DMS 273 treated with DMSO at 0.1 percent for 48 hours (cell line): ENCODE measurements at places on chromosomes 5 and 9.

DNA sequence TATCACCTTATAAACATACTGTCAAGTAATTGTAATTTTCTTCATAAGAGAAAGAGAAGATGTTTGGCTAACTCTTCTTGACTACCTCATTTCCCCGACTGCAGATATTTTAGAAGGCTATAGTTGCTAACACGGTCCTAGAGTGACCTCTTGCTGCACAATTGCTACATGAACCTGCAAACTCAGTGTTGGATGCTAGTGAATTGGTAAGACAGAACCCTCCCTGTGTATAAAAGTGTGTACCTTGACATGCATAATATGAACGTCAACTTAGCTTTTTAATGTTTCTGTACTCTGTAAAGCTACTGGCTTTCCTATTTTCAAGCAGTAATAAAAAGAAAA, 46.7 kb upstream of the CER1 start:
- DNase-seq: no peak

DNA sequence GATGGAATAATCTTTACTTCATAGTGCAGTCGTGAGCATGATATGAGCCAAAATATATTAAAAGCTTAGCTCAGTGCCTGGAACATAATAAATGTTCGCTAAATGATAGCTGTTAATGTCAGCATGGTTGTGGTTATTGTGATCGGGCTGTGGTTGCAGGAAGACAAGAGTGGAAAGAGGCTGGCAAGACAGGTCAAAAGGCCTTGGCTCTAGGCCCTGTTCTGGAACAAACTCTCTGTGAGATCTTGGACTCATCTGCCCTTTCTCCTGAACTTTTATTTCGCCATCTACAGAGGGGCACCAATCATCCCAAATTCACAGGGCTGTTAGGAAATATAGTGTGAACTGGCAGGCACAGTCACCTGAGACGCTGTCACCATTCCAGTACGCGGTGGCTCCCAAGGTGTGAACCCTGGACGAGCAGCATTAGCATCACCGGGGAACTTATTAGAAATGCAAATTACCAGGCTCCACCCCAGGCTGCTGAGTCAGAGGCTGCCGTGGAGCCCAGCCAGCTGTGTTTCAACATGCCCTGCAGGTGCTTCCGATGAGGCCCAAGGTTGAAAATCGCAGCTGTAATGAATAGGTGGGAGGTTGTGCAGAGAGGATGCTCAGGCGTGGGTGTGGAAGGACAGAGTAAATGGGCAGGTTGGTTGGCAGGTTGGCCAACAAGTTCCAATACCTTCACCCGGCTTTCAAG, 50.2 kb upstream of the SAP30L start:
- no peak for DNase-seq

- DNase-seq: no peak
Observed at GRCh38 chr9:112200711-112201110, 25.6 kb upstream of the SUSD1 start.

- no peak for DNase-seq
Observed at GRCh38 chr9:134301387-134302129, 24.7 kb upstream of the RXRA start.

DNA sequence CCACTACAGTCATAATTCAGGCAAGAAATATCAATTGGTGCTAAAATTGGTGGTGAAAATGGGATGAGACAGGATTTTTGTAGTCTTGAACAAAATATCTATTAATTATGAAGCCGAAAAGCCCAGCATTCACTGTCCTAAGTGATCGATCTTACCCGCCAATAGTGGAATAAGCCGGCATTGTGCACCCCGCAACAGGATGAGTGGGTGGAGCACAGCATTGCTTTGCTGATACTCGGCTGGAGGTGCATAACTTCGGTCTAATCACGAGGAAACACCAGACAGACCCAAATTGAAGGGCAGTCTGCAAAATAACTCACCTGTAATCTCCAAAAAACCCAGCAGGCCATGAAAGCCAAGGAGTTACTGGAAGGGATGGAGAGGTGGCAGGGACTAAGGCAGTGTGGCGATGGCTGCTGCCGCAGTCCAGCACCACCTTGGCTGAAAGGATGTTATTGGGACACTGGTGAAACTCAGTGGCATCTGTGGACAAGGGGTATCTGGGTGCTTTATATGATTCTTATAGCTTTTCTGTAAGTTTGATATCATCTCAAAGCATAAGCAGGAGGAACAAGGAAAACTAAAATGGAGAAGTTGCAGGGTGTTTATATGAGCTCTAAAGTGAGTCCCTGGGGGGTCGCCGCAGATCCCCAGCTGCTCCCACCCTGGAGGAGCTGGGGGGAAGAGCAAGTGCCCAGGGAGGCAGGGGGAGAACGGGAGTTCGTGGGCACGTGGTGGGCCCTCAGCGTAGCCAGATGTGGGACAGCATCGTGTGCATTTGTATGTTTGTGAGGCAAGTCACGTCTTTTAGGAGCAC, 45.2 kb downstream of the AHRR start:
- DNase-seq: no peak

GRCh38 chr9:121765021-121765950, 113.9 kb downstream of the DAB2IP start:
- no peak for DNase-seq

- DNase-seq: no peak
Observed at GRCh38 chr9:116549786-116550660, 137.1 kb upstream of the TRIM32 start.

DNA sequence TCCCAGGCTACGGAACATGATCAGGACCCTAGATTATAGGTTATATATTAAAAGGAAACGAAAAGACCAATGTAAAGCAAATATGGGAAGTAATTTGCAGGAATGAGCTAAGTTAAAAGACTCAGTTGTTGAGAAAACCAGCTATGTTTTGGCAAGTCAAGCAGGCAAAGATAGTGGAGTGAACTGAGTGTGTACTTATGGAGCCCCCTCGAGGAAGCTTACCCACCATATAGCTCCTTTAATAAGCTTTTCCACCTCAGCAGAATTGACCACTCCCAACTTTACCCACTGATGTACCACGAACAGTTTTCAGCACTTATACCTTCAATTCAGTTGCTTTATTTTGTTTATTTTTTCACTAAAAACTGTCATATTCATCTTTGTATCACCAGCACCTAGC, 57.3 kb upstream of the PJA2 start:
- DNase-seq: no peak

GRCh38 chr9:128781187-128782070, 5.6 kb upstream of the TBC1D13 start:
- DNase-seq: no peak

DNA sequence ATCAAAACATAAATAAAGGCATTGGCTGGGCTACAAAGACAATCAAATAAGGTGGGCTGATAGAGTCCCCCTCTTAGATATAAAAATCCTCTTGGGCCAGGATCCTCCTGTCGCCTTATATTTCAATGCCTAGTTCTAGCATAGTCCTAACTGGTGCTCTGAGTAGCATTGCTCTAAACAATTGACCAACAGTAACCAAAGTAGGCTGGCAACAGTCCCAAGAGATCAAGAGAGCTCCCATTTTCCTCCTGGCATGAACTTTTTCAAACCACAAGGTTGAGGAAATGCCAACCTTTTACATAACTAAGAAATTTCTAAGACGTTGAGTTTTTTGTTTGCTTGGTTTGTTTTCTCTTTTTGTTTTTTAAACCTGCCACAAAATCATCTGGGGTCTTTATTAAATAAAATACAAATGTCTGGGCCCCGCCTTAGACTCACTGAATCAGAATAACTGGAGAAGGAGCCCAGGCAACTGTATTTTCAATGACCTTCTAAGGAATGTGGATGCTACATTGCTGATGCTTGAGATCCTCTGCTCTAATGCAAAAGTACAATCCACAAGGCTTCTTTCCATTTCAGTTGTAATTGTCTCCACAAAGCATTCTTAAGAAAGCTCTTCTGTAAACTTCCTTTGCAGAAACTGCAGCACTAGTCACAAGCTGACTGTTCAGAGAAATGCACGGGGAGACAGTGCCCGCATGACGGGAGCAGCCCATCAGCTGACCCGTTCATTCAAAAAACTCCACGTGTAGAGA, 2.9 kb downstream of the SLC45A2 start:
- no peak for DNase-seq

DNA sequence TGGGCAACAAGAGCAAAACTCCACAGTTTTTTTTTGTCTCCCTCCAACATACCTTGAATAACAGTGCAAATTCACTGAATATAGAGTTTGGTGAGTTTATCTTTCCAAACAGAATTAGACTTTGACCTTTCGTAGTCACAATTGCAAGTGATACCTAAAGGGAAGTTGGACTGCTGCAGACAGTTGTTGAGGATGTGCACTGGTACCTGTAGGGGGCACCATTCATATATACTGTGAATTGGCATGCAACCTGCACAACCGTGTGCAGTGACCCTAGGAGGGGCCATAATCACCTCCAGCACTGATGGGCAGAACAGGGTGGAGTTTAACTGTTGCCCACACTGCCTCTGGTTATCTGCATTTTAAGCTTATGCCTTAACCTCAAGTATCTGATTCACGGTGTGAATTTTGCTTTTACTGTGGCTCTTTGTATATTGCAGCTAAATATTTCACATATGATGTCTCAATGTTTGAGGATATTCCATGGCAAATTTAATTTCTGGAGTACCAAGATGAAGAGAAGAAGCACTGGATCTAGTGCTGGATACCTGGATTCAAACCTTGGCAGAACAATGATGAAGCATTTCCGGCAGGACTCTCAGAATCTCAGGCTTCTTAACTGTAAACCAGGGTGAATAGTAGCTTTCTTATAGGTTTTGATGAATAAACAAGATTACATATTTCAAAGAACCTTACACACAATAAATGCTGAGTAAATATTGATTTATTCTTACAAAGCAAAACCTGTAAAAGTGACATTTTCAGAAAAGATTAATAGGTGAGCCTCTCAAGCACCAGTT, 144.3 kb downstream of the ACTBL2 start:
- no peak for DNase-seq

DNA sequence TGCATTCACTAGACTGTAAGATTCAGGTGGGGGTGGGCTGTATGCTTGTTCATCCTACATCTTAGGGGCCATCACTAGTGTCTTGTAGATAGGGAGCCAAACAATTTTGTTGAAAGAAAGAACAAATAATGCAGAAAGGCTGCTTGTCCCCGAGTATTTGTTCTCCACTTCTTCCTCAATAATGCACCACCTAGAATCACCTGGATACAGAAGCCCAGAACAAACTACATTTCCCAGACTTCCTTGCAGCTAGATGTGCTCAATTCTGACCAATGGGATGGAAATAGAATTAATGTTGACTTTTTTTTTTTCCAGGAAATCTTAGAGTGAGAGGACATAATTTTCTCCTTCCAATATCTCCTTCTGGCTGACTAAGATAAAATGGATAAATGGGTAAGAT, 38.9 kb upstream of the TNFSF8 start:
- no peak for DNase-seq

- no peak for DNase-seq
Observed at GRCh38 chr5:142913728-142914338, 143.7 kb downstream of the ARHGAP26 start.
